ENCODE measurements at places on chromosomes 3 and 15.

DNA sequence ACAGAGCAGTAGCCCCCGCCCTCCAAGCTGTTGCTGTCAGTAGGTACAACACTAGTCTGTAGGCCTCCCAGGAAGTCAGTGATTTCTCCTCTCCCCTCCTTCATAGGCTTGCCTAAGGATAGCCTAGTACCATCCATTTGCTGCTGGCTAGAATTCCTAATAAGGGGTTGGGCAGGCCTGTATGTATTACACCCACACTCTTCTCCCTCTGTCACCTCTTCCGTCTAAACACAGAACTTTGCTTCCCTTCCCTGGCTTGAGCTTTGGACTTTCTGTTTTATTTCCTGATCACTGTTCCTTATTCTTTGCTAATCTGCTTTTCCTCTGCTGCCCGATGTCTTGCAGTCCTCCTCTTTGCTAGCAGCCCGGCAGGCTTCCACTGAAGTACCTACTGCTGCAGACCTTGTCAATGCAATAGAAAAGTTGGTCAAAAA is 93.4 kb upstream of the UMPS start:
- no peak for DNase-seq

GRCh38 chr3:138326866-138327595 is 2.6 kb downstream of the NME9 start:
- no peak for DNase-seq

DNA sequence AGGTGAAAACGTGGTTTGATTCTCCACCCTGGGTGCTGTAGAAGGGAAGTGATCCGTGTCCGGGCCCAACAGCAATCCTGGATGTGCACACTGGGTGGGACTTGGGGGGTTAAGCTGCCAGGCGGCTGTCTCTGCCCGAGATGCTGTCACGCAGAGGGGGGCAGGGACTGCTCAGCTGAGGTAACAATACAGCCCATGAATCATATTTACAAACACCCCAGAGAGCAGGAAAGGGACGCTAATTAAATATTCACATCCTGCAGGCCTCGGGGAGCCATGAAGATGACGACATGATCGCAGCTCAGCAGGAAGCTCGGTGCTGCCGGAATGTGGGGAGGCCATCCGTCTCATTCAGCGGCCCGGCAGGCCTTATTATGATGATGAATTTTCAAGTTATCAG is 17.9 kb upstream of the CRABP1 start:
- no peak for DNase-seq

DNA sequence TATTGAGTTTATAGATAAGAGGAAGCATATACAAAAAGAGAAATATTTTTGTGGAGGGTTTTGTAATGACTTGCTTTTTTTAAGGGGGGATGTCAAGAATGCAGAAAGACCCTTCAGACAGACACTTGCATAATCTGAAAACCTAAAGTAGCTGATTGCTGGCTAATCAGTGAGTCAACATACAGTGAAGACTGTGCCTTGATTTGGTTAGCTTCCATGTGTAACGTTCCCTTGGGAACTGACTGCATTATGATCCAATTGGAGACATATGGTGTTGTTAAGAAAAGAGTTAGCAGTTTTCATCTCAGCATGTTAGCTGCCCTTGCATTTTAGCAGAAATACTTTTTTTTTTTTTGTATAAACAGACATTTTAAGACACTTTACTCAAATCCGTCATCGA is 483.2 kb downstream of the RBMS3 start:
- no peak for DNase-seq

DNA sequence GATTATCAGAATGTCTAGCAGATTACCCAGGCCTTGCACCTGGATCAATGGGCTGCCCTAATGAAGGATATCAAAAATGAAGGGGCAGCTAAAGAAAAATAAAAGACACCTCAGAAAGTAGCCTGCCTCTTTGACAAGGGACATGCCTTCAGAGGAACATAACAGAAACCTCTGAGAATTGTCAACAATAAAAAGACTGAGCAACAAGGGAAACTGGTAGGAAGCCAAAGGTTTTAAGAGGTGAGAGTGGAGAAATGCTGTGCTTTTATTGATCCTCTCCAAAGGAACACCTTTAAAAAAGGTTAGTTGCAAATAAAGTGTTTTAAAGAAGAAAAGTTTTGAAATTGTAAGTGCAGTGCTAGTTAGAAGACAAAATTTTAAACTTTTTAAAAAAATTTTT is 187.8 kb upstream of the TTC14 start:
- no peak for DNase-seq

GRCh38 chr15:33766389-33766788 is 201.9 kb upstream of the CHRM5 start:
- no peak for DNase-seq

GRCh38 chr3:141087076-141087777 is 36.1 kb downstream of the SPSB4 start:
- no peak for DNase-seq

DNA sequence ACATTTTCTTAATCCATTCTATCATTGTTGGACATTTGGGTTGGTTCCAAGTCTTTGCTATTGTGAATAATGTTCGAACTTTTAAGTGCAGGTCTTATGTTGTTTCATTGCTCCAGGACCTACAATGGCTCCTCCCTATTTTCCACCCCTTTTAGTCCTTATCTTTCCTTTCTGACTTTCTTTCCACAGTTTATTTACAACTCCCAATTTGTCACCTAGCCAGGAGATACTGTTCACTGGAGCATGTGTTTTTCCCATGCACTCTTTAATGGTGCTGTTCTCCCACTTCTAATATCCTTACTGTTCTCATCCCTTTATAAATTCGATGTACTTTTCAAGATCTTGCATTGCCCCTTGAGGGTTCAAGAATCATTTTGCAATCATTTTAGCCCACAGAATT is 290.0 kb downstream of the WDR72 start:
- DNase-seq: no peak

GRCh38 chr15:89486726-89487050 is 9.7 kb downstream of the RHCG start:
- peak; percentile 40 for DNase-seq

GRCh38 chr3:102016417-102016816 is 167.1 kb downstream of the NFKBIZ start:
- DNase-seq: no peak

DNA sequence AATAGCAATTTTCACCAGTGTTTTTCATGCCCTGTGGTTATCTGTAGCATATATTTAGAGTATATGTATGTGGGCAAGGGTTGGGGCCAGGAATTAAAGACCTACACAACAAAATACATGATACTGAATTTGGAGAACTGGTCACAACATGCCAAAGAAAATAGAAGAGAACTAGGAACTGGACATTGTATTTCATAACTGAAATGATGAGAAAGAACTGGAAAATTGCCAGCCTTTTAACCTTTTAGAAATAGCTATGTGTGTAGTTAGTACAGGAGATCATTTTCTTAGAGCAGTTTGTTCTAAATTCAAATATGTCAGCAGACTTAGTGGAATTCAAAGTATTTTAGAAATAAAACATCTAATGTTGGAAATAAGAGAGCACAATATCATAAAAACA is 227.1 kb upstream of the CGNL1 start:
- no peak for DNase-seq

DNA sequence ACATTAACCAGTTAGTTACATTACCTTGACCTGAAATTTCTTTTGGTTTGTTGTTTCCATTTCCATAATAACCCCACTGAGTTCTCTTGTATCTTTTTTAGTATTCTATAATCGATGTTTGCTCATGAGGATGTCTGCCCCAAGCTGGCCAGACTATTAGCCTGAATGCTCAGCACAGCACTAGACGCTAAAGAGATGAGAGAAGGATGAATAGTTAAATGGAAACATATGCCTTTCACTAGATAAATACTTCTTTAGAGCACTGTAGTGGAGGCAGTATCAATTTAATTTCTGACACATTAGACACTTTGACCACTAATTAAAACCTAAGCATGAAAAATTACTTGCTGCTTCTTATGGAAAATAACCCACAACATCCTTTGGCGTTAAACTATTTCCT is 654.9 kb upstream of the KCNMB2 start:
- no peak for DNase-seq

DNA sequence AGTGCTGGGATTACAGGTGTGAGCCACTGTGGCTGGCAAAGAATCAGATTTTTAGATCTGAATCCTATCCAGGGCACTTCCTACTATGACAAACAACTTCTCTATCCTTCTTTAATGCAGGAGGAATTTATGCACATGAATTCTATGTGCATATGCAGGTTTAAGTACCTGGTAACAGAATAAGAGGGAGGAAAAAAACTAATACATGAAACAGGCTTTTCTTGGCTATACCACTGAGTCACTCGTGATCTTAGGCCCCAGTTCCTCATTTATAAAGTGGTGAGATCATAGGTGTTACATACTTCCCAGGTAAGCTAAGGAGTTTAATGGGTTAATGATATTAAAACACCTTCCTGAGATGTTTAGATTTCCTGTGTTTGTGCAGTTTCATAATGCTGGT is 108.2 kb downstream of the TP63 start:
- DNase-seq: no peak

DNA sequence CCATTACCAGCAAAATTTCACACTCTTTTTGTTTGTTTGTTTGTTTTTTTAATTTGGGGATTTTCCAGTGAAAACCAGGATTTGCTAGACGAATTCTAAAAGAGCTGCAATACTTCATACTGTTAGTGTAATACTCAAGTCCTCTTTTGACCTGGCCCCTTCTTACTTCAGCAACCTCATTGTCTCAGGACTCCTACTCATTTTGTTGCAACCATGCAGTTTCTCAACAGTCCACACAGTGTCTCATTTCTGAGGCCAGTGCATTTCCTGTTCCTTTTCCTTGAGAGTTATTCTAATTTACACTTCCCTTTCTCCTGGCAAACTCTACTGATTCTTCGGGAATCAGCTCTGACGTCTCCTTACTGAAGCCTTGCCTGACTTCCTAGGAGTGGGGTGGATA is 35.6 kb downstream of the NSUN3 start:
- no peak for DNase-seq

DNA sequence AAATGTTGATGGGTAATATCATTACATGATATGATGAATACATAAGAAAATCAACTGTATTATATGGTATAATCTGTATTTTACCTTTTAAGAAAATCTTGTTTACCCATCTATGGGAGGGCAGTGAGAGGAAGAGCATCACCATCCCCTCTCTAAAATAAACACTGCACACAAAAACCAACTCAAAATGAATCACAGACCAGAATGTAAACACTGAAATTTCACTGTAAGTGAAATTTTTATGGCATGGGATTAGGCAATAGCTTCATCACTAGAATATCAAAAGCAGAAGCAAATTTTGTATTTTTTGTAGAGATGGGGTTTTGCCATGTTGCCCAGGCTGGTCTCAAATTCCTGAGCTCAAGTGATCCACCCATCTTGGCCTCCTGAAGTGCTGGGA is 26.2 kb downstream of the IFT80 start:
- no peak for DNase-seq

DNA sequence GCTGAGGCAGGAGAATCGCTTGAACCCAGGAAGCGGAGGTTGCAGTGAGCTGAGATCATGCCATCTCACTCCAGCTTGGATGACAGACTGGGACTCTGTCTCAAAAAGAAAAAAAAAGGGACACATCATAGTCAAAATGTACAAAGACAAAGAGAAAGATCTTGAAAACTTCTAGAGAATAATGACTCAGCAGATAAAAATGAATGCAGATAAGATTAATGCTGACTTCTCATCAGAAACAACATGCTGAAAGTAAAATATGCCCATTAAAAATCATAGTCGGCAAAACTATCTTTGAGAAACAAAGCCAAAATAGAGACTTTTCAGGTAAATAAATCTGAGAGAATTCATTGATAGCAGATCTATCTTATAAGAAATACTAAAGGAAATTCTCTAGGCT is 271.1 kb upstream of the GPR149 start:
- DNase-seq: no peak

DNA sequence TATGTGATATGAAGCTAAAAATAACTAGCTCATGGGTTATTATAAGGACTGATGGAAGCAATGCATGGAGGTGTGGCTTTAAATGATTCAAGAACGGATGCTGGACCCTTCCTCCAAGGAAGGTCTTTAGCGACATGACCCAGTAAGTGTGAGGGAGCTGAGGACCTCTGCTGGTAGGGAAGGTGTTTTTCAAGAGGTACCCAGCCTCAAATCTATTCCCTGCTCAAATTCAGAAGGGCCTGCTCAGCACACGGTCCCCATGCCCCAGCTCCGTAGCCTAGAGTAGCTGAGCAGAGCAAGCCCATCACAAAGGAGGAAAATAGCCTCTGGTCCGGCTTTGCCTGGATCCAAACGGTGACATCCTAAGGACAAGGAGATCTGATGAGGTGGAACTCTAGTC is 266.2 kb upstream of the IGF1R start:
- no peak for DNase-seq

- no peak for DNase-seq
Observed at GRCh38 chr3:73121669-73122331, 60.3 kb downstream of the EBLN2 start.

- no peak for DNase-seq
Observed at GRCh38 chr15:95298729-95299128, 1031.8 kb upstream of the NR2F2 start.

- no peak for DNase-seq
Observed at GRCh38 chr15:41606997-41607396, 48.0 kb downstream of the TYRO3 start.

GRCh38 chr15:89647191-89647851 is 7.9 kb downstream of the KIF7 start:
- peak; percentile 75 for DNase-seq

DNA sequence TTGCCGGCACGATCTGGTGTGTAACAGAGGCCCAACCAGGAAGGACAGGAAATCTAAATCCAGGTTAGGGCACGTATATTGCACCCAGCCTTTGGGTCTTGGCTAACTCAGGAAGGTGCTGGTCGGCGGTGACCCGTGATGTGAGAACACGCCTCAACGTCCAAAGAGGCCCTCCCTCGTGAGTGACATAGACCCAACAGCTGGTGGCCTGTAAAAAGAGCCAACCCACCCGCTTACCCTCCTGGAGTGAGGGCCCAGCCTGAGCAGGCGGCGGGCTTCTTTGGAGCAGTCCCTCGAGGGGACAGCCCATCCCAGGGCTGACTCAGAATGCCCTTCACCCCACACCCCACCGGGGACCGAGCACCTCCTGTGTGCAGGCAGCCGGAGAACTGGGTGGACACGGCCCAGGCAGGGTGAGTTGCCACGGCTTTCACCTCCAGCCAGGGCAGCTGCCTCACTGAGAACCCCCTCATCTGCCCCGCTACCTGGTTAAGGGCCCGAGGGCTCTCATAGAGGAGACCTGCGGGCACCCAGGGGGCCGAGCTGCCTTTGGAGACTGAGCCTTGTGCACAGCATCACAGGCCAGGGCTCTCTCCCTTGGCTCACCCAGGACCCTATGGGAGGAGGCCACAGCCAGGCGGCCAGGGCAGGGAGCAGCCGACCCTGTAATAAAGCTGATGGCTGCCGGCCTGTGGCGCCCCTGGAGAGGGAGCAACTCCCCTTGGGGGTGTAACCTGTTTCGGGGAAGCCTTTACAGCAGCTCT is 41.8 kb downstream of the ZNF710 start:
- no peak for DNase-seq

GRCh38 chr15:64624242-64624641 is 151.1 kb downstream of the RBPMS2 start:
- no peak for DNase-seq

GRCh38 chr3:15638193-15638890 is 36.8 kb downstream of the BTD start:
- no peak for DNase-seq

- DNase-seq: no peak
Observed at GRCh38 chr3:194168994-194169393, 33.0 kb downstream of the HES1 start.

- DNase-seq: no peak
Observed at GRCh38 chr3:127092776-127093175, 100.2 kb upstream of the PRR23E start.

Measured in activated CD4-positive, CD25-positive, alpha-beta regulatory T cell treated with anti-CD3 and anti-CD28 coated beads, Interleukin-2, amount 50 U/mL, for 72 hours (primary cell).